ENCODE measurements at places on chromosomes 1 and 21.
A peak's percentile ranks its signal among the peaks of the same experiment; 100 is the strongest.

DNA sequence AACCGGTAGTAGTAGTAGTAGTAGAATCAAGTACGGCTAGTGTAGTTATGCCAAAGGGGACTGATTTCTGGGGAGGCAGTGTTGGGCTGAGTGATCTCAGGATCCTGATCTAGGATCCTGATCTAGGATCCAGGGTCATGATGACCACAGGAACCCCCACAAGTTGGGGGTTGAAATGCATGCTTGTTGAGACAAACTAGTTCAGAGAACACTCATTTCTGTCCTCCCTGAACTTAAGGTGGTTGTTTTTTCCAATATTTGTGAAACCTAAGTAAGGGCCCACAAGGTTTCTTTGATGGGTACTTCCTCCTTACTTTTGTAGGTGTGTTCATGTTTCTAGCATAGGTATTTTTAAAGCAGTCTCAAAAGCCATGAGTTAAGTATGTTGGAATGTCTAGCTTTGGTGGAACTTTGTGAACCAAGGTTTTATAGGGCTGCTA is 33.9 kb upstream of the PDC start:
- no peak for DNase-seq

DNA sequence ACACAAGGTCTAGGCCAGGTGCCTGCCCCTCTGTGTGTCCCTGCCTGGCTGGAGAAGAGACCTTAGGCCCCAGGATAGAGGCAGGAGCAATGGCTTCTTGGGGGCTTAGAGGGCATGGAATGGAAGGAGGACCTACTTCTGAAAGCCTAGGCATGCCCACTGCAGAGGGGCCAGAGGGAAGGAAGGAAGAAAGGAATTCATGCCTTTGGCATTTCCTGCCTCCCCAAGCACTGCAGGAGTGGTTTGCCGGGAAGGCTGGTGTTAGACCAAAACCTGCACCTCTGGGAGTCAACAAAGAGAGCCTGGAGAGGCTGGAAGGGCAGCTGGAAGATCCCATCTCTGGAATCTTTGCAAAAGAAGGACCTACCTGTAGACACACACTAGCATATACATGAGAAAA is 50.7 kb upstream of the KCNE2 start:
- no peak for DNase-seq

- DNase-seq: no peak
Observed at GRCh38 chr1:8687039-8687438, 130.4 kb downstream of the RERE start.

DNA sequence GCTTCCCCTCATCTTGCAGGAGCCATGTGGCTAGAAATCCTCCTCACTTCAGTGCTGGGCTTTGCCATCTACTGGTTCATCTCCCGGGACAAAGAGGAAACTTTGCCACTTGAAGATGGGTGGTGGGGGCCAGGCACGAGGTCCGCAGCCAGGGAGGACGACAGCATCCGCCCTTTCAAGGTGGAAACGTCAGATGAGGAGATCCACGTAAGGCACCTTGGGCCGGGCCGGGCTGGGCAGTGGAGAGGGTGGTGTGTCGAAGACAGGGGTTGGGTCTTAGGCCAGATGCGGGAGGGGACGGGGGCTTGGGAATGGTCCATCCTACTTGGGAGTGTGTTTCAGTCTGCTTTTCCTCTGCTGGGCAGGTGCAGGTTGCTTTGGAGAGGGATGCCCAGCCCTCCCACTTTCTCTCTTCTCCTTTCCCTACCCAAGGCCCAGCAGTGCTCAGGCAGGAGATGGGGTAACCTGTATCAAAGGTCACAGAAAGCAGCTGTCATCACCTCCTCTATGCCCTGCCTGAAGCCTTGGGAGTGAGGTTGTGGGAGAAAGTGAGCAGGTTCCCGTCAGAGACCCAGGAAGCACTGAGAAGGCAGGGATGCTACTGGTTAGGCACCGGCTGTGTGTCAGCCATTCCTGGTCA is 18.9 kb downstream of the EPHX1 start:
- no peak for DNase-seq

GRCh38 chr1:207713529-207713928 is 38.3 kb upstream of the CD46 start:
- no peak for DNase-seq

DNA sequence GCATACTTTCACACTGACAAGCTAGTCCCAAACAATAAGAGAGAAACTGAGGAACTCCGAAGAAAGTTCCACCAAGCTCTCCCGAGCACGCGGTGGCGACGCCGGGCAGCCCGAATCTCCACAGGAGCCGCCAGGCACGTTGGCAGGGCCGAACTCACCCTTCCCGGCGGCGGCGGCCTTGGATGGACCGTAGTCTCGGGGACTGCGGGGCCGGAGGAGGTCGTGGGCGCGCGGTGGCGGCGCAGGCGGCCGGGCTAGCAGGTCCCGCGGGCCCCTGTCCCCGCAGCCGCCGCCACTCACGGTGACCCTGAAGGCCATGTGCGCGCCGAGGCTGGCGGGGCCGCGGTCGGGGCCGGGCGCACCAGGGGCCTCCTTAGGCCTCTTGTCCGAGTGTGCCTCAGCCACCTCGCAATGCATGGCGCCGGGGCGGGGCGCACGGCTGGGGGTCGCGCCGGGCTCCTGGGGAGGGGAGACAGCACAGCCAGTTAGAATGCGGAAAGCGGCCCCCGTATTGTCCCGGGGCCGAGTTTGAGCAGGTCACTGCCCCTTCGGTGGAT is 1.2 kb downstream of the GLIS1 start:
- DNase-seq: no peak

DNA sequence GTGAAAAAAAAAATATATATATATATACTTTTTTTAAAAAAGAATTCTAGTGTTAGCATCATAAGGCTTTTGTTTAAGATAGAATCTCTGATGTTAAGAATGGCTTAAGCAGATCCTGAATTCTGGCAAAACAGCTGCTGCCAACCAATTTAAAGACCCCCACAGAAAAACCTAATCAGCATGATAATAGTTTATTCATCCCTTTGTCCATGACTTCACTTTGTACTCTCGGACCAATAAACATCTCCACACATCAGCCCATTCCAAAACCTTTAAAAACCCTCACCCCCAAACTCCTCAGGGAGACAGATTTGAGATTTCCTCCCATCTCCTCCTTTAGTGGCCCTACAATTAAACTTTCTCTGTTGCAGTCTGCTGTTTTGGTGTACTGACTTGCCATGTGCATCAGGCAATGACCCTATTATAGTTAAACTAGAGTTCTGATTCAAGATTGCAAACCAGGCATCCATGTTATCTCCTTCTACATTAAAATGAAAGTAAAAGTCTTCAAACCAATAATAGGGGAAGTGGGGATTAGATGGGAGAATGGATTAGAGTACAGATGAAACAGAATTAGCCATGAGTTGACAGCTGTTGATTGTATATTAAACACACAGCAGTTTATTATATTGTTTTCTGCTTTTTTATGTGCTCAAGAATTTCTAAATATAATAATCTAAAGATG is 9.8 kb upstream of the PHTF1 start:
- no peak for DNase-seq

DNA sequence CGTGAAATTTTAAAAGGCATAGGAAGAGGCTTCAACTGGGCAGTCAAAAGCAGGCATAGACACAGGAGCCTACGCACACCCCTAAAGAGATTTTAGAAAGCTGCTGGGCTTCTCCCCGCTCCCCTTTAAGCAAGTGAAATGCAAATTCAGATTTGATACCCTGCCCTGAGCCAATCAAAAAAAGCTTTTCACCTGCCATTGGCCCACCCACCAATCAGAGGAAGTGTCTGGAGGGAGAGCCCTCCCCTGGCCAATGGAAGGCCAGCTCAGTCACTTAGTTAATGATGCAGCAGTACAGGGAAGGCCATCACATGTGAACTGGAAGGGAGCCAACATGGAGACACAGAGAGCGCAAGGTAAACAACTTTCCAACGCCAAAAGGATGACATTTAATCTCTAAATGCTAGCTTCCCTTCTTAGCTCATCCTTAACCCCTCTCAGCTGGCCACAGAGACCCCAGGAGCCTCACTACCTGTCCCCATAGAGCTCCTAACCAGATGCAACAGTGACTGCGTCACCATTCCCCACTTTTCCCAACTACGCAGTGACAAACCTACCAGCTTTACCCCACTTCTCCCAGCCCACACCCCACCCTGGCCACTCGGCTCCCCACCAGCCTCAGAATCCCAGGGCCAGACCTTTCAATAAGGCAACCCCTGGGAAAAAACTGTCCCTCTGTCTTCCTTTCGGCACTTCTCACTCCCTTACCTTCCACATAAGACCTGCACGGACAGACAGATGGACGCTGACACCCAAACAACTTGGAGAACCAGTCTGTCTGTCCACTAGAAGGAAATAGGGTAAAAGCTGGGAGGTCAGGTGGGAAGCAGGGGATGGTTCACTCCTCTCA is 71.0 kb downstream of the CD46 start:
- DNase-seq: peak; percentile 21
